ENCODE measurements at places on chromosomes 12 and 14. TPM values are rescaled to one million over a fixed set of nuclear protein-coding genes. Genes with fewer than 3 reads are reported as not detected.

Gene SELPLG
- total RNA-seq = 6.1 TPM

Gene SYCP3
- 0.80 TPM for total RNA-seq

GRCh38 chr14:76236172-76237130, 84.7 kb downstream of the GPATCH2L start:
- no peak overlapping the region for H3K4me3 ChIP-seq
- H3K36me3 ChIP-seq = no peaks in the 10 kb centered on the region
- H3K27me3 ChIP-seq = no peaks in the 10 kb centered on the region

GRCh38 chr12:29730481-29730880, 53.3 kb downstream of the TMTC1 start:
- DNase-seq = no peak
- H3K36me3 ChIP-seq = no peaks in the 10 kb centered on the region
- H3K27me3 ChIP-seq = no peaks in the 10 kb centered on the region
- no peak overlapping the region for H3K4me3 ChIP-seq
- no peak overlapping the region for H3K27ac ChIP-seq

DNA sequence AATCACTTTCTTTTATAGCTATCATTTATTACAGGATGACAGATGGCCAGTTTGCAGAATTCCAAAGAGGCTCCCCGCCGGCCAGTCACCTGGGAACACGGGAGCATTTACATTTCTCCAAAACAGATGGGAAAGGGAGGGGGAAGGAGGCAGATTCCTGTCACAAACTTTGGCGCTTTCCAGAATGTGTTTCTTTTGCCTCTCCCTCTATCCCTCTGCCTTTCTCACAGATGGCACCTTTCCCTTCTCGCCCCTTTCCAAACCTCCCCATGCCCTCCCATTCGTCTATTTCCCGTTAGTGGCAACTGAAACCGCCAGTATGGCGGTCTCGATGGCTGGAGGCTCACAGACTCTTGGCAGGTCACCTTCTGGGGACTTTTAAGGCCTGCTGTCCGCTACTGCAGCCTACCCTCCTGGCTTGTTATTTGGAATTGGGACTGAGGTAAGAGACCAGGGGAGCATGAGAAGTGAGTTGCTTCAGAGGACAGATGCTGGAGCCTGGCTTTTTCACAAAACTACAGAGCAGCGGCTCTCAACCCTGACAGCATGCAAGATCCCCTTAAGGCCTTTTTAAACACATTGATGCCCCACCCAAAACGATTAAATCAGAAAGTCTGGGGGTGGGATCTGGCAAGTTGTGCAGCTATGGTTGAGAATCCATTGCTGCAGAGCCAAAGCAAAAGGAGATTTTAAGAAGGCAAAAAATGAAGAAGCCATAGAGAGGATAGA, 161.5 kb upstream of the VASH1 start:
- H3K36me3 ChIP-seq = no peaks in the 10 kb centered on the region
- H3K27me3 ChIP-seq = peaks cover 2% of the 10 kb centered on the region
- no peaks in the 10 kb centered on the region for H3K4me1 ChIP-seq
- H3K27ac ChIP-seq = no peak overlapping the region
- no peak for DNase-seq
- H3K4me3 ChIP-seq = no peak overlapping the region

Gene TCL1B
- total RNA-seq = 5.5 TPM

- H3K4me3 ChIP-seq = no peak overlapping the region
- no peaks in the 10 kb centered on the region for H3K27me3 ChIP-seq
- no peaks in the 10 kb centered on the region for H3K4me1 ChIP-seq
- no peak for DNase-seq
- no peaks in the 10 kb centered on the region for H3K36me3 ChIP-seq
- H3K27ac ChIP-seq = no peak overlapping the region
Observed at GRCh38 chr12:24177889-24178288, 228.4 kb upstream of the SOX5 start.

Gene BCL11B
- total RNA-seq = 0.42 TPM
